ENCODE measurements at places on chromosomes 12 and 14.

GRCh38 chr14:67618617-67619063 is 1.1 kb upstream of the ARG2 start:
- DNase-seq = peak; percentile 61

GRCh38 chr14:45893127-45893526 is 640.1 kb upstream of the MIS18BP1 start:
- no peak for DNase-seq

DNA sequence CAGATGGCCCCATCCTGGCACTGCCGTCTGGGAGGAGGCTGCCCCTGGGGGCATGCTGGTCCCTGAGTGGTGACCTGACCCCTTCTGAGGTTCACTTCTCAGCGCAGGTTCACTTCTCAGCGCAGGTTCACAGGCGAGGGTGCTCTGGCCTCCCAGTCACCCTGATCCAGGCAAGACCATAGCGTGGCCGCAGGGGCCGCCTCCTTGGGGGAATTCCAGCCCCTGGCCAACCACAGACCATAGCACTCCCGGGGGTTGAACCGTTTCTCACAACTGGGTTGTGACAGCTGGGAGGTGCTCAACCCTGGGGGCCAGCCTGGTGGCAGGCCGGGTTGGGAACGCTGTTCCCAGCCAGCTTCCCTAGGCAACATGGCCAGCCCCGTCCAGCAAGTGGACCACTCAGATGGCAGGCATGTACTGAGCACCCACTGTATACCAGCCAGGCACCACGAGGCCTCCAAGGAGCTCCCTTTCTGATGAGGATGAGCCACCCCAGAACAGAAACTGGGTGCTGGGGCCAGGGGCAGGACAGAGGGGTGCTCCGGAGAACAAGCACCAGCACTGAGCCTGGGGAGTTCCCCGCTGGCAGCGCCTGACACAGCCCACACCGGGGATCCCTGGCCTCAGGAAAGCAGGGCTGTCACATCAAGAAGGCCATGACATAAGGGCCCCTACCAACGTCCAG is 28.3 kb upstream of the ZFP36L1 start:
- no peak for DNase-seq

DNA sequence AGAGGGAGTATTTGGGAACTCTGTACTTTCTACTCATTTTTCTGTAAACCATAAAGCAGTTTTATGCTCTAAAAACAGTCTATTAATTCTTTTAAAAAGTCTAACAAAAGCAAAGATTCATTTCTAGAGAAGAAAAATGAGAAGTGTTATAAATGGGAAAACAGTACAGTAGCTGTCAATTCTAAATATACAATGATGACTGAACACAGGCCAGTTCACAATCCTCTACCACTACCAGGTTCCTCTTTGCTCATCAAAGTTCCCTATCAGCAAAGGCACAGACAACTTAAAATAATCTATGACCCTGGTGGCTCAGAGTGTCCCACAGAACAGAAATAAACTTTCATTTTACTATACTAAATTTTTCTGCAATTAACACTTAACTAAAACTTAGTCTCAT is 12.5 kb downstream of the NAA25 start:
- no peak for DNase-seq

DNA sequence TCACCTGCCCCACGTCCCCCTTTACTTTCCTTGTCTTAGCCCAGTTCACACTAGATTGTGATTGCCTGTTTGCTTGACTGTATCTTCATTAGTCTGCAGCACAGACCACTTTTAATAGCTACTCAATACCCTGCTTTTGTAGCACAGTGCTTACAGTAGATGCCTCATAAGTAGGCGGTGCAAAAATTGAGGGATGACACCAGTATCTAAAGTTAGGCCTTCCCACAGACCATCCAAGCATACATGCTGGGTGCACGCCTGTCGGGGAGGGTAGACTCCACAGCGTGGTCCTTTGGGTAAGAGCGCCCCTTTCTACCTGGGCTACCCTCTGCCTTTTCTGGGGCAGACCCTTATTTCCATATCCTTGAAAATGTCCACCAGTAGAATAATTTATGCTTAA is 140.8 kb downstream of the GCH1 start:
- no peak for DNase-seq
